Left hindlimb (tissue), 1 donor: ENCODE measurements at places on chromosomes 16 and 17.

- peak; percentile 42 for DNase-seq
Observed at GRCh38 chr17:71023249-71024030, 854.1 kb downstream of the KCNJ2 start.

DNA sequence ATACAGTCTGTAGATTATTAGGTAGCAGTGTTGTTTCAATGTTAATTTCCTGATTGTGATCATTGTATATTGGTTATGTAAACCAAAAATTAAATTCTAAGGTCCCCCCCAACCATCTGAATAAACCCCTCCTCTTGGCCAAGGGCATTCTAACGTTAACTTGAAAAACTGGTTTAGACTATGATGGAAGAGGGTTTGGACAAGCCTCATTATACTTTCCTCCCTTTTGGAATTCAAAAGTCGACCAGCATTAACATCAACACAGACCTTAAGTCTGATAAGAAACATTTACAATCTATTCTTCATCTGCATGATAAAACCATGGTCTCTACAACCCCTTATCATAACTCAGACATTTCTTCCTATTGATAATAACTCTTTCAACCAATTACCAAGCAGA lies 20.6 kb upstream of the KIFC3 start:
- DNase-seq, result no peak

DNA sequence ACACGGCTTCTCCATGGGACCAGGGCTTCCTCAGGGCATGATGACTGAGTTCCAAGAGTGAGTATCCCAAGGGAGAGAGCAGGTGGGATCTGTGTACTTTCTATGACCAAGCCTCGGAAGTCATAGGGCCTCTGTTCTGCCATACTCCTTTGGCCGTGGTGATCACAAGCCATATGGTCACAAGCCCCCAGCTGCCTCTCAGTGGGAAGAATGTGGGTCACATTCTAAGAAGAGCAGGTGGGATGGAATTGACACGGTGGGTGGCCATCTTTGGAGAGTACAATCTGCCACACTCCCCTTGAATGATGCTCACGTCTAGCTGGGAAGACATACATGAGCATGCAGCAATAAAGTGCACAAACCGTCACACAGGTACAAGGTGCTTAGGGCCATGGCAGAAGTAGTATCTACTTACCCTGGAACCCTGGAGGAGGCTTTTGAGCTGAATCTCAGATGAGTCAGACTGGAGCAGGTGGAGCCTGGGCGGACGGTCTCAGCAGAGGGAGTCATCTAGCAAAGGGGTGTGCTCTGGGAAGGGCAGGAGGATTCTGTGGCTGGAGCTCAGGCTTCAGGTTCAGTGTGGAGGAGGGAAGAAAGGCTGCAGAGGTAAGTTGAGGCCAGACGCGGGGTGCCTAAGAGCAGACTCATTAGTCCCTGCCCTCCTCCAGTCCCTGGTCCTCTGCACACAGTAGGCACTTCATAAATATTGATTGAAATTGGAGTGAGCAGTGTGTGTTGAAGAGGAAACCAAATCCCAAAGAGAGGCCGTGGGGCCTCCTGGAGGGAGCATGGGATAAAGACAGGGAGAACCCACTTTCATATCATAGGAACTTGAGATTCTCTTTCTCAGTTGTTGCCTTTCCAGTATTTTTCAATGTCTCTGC lies 26.6 kb downstream of the GOSR2 start:
- no peak for DNase-seq

DNA sequence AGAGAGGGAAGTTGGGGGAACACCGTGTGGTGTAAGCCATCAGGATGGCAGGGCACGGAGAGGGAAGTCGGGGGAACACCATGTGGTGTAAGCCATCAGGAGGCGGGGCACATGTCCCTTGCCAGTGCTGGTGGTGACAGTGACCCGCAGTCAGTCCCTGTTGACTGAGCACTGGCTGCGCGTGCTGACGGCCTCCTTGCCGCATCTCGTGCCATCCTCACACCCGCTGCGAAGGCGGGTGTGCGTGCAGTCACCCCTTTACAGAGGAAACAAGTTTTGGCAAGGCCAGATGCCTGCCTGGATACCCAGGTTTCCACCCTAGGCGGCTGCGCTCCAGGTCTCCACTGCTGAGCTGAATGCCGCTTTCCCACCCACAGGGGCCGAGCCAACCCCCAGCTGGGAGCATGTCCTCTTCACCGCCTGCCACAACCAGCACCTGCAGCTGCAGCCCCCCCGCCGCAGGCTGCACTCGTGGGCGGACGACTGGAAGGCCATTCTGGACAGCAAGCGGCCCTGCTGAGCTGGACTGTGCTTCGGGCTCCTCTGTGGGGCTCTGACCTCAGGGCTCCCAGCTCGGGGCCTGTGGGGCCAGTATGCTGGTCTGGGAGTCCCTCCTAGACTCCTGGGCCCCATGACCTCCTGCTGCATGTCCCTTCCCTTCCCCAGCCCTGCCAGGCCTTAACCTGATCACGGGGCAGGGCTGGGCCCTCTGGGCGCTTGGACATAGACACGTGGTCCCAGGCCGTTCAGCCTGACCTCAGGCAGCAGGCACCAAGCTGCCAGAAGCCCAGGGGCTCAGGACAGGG lies 43.5 kb downstream of the NT5M start:
- DNase-seq, result peak; percentile 23

DNA sequence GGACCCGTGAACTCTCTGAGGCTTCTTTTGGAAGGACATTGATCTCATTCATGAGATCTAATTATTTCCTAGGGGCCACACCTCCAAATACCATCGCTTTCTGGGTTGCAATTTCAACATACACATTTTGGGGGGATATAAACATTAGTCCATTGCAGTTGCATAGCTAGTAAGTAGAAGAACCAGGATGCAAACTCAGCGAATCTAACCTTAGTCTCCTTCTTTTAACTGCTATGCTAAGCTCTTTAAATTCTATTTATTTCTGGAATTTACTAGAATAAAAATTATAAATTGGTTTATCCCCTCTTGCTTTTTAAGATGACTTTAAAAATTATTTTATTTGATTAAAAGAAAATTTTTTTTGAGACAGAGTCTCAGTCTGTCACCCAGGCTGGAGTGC lies 232.5 kb upstream of the EEF2KMT start:
- no peak for DNase-seq

DNA sequence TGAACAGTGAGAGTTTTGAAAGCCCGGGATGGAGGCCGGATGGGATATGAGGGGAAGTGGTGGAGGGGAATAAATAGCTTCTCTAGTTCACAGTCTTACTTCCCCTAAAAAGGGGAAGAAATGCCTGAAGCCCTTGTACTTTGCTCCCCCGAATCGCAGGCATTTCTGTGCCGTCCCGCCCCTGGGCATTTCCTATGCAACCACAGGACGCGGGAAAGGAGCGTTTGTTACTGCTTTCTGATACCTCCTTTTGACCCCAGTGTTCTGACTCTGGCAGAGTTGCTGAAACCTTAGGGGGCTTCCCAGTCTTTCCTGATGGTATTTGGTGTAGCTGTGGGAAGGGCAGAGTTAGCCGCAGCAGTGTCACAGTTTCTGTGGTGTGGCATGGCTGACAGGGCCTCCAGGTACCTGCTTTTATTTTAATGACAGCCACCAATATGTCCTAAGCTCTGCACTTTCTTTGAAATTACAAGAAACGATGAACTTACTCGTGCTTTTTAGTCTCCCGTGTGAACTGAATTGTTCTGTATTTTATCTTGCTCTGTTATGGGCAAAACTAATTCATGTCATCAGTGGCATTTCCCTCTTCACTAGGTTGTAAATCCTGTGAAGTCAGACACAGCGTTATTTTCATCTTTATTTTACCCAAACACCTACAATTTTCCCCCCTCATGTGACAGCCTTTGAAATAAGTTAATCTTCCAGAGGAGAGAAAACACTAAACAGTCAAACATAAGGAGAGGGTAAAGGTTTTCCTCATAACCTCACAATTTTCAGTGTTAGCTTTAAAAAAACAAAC lies 27.1 kb downstream of the USP10 start:
- DNase-seq, result no peak

GRCh38 chr16:13291591-13292333 lies 390.4 kb downstream of the SHISA9 start:
- no peak for DNase-seq

DNA sequence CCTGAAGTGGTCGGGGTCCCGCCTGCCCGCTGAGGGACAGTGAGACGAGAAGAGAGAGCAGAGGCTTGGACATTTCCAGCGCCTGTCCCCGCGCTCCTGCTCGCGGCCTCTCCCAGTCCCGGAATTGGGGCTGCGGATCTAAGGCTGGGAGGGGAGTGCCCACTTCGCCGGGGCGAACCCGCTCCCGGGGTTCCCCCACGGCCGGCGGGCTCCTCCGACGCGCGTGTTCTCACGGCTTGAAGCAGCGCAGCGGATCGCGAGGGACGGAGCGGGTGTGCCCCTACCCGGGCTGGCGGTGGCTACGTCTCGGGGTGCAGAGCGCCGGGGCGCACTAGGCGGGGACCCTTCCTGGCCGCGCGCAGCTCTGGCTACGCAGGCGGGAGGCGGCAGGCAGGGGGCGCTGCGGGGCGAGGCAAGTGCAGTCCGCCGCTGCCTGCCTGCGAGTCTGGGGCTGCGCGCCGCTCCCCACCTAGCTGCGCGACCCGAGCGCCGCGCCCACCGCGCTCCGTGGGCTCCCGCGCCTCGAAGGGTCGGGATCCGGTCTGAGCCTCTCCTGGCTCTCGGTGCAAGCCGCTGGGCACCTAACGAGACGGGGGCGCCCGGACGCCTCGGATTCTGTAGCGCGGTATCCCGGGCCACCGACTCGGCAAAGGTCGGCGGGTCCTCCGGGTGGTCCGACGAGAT lies 1.2 kb downstream of the NGFR start:
- peak; percentile 77 for DNase-seq

DNA sequence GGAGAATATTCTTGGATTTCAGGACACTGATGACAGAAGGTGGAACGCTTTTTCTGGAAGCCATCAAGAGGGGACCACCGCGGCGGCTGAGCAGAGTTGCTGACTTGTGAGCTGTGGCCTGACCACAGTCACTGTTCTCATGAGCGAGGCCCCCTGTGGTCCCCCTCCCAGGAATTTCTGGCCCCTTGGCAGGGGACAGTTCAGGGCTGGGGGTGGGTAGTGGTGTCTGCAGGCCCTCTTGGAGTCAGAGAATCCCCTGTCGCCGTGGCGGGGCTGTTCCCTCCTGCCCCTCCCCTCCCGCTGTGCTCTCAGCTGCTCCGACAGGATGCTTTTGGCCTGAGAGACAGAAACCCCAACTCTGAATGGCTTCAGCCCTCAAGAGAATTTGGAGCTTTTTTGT lies 292.0 kb downstream of the SEC14L1 start:
- DNase-seq, result no peak

GRCh38 chr17:63706336-63707082 lies 6.6 kb upstream of the LIMD2 start:
- no peak for DNase-seq

- DNase-seq, result no peak
Observed at GRCh38 chr17:48427598-48427997, 2.4 kb downstream of the SKAP1 start.

DNA sequence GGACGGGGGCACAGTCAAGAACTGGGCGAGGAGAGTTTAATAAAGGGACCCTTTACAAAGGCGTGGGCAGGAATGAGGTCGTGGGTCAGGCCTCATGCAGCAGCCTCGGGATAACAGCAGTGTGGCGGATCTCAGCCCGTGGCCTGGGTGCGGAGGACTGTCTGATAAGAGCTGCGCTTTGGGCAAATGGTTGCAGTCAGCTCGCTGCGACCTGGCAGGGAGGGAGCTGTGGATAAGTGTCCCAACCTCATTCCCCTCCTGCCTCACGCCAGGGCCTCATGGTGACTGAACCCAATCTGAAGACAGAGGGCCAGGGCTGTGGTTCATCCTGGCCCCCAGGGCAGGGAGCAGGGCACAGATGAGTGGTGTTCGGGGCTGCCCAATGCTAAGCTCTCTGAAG lies 13.6 kb downstream of the SMTNL2 start:
- DNase-seq, result no peak

GRCh38 chr17:41196068-41196467 lies 6.4 kb downstream of the KRTAP9-1 start:
- no peak for DNase-seq

GRCh38 chr16:2962334-2963073 lies 1.6 kb upstream of the KREMEN2 start:
- no peak for DNase-seq

GRCh38 chr17:69608141-69608540 lies 193.6 kb downstream of the MAP2K6 start:
- DNase-seq, result no peak

DNA sequence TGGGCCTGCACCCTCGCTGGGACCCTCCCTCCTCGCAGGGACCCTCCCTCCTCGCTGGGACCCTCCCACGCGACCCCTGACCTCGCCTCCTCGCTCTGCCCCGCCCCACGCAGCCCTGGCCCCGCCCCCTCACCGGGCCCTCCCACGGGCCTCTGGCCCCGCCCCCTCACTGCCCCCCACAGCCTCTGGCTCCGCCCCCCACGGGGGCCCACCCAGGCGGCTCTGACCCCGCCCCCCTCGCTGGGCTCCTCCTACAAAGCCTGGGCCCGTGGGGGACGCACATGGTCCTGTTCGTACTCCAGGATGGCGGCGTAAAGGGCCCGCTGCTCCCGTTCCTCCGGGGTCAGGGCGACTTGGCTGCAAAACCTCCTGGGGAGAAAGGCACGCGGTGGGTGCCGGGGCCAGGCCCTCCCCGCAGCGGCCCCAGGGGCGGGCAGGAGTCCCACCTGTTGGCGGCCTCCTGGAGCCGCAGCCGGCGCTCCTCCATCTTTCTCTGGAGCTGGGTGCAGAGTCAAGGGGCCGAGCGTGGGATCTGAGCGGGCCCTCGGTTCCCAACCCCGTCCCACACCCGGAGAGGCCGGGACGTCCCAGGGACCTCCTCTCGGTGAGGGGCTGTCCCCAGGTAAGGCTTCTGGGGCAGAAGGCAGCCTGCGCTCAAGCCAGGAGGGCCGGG lies 9.0 kb downstream of the VPS9D1 start:
- DNase-seq, result no peak

- no peak for DNase-seq
Observed at GRCh38 chr16:27791404-27791719, 241.4 kb downstream of the KATNIP start.

- peak; percentile 40 for DNase-seq
Observed at GRCh38 chr16:74297145-74297665, 591 bp downstream of the PSMD7 start.

- DNase-seq, result no peak
Observed at GRCh38 chr17:46741122-46741730, 77.3 kb downstream of the WNT3 start.

DNA sequence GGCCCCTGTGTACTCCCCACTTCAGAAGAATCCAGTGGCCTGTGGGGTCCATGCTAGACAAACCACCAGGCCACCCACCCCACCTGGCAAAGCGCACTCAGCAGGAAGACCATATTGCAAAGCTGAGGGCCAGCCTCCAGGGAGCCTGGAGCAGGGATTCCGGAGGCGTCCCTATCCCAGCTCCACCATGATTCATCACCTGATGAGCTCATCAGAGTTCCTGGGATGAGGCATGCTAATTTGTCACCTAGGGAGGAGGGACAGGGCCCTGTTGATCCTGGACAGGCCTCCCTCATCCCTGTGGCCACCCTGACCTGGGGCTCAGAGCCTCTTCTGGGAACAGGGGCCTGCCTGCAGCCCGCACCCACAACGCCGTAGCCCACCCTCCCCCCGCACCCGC lies 131.6 kb upstream of the PLCG2 start:
- DNase-seq, result no peak

- DNase-seq, result no peak
Observed at GRCh38 chr16:74771656-74772315, 2.8 kb downstream of the FA2H start.

- DNase-seq, result no peak
Observed at GRCh38 chr16:48591976-48592375, 18.0 kb downstream of the N4BP1 start.

GRCh38 chr17:64095144-64095882 lies 34.6 kb downstream of the ERN1 start:
- no peak for DNase-seq
